ENCODE measurements at places on chromosomes 4 and X.

DNA sequence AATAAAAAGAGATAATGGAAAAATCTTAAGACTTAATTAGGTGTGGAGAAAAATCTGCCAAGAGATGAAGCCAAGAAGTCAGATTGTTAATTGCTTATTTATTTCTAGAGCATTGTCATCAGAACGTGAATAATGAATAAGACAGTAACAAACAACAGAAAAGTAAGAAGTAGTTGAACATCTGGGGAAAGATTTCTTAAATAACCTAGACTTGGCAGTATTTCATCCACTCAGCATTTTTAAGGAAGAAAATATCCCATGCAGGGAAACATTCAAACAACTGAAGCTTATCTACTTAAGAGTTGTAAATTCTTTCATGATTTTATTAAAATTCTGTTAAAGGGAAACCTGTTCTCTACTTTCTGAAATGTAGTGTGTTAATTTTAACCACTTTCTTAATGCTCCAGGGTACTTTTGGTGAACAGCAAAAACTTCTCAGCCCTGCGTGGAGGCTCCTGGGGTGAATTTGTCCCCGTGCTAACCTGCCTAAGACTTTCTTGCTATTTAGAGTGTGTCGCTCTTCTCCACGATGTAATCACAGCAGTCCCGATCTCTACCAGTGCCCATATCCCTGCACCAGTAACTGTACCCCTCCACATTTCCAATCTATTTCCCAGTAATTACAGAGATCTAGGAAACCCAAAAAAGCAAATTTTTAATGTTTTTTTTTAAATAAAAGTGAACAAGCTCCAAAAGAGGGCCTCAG lies 124.6 kb downstream of the CORIN start:
- DNase-seq: no peak

DNA sequence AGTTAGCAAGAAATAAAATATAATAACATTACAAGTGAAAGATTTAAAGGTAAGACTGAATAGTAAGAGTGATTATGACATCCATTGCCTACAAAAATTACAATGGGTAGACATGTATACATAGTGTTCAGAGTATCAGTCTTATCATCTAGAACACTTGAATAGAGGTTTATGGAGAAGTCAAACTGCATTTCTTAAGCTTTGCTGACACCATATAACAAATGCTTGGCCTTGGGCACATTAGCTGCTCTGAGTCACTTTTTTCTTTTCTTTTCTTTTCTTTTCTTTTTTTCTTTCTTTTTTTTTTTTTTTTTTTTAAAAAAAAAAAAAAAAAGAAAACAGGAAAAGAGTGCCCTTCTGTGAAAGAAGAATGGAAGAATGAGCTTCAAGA lies 220.0 kb downstream of the SPCS3 start:
- peak; percentile 38 for DNase-seq

DNA sequence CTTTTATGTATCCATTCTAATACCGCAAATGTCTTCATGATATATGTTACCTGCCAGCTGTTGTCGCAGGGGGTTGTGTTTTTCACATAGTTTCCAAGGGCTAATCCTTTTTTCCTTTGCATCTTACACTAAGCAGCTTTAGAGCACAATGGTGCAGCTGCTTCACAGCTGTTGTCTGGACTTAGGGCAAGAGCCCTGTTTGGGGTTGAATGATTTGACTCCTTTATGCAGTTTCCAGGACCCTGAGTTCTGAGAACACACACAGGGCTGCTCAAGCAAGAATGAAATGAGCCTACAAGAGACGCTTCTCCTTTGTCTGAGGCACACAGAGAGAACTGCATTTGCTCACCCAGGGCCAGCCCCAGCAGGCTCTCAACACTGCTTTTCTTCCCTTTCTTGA lies 20.2 kb downstream of the CCNG2 start:
- DNase-seq: no peak

- DNase-seq: no peak
Measured at GRCh38 chrX:132144061-132144460, 16.2 kb upstream of the FRMD7 start.

DNA sequence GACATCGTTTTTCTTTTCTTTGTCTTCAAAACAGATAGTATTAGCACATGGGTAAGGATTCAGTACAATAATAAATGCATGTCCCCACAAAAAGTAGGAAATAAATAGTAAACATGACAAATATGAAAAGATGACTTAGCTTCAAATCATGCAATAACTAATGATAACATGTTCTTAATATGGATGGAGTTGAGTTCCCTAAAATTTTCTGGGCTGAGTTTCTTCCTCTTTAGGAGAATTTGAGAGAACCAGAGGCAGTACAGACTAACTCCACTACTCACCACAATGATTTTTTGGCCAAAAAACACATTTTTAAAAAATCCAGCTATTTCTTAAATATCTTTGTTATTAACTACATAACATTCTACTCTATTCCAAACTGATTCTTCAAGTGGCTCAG lies 432.3 kb upstream of the HS3ST1 start:
- no peak for DNase-seq

DNA sequence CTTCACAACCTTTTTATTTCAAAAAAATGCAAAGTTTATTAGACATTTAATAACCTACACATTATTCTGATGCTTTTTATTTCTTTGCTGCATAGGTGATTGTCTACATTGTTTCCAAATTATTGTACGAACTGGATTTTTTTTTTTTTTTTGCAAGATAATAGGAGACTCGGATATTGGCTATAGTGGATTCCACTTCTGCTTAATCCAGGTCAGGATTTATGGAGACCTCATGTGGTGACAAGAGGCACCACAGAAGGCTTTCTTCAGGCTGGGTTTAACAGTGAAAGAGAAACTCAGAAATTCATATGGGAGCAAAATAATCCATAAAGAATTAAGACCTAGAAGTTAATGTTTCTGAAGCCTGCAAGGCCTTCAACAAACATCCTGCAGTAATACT lies 2.4 kb upstream of the SLIT2 start:
- DNase-seq: peak; percentile 76

DNA sequence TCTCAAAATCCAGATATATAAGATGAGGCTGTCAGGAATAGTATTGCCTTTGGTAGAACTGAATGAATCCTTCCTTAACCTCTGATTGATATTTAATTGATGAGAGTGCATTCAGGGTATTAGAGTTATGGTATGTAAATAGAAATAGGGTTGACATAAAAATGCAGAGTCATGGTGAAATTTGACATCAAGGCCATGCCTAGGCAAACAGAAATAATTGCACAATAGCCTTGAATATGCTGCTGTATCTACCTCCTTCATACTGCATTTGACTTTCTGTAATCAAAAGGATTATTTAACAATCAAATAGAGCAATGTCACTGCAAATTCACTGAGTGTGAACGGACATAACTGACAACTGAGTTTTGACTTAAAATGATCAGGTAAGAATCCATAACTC lies 1316.3 kb downstream of the STIM2 start:
- DNase-seq: no peak

DNA sequence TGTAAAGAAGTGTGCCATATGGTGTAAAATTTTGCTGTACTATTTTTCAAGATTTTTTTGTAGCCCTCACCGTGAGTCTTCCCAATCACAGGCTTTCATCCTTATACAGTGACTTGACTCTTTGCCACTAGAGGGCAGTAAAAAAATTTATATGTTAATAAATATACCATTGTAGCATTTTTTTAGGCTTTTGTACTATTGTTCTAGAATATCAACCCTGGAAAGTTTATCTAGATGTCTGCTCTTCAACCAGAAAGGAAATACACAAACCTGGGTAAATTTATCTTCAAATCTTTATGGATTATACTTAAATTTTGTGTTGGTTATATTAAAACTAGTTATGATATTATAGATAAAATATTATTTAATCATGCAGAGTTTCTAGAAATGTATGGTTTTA lies 235.3 kb downstream of the TENM3 start:
- DNase-seq: peak; percentile 70

DNA sequence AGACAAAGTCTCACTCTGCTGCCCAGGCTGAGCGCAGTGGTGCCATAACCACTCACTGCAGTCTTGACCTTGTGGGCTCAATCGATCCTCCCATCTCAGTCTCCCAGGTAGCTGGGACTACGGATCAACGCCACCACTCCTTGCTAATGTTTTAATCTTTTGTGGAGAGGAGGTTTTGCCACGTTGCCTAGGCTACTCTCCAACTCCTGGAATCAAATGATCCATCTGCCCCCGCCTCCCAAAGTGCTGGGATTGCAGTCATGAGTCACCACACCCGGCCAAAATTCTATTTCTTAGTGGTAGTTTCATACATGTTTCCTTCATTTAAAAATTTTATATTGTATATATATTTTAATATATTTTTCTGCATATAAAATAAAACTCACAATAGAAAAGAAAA lies 125.8 kb upstream of the CLNK start:
- peak; percentile 5 for DNase-seq

- no peak for DNase-seq
Measured at GRCh38 chr4:140144050-140144449, 9.9 kb downstream of the MAML3 start.

DNA sequence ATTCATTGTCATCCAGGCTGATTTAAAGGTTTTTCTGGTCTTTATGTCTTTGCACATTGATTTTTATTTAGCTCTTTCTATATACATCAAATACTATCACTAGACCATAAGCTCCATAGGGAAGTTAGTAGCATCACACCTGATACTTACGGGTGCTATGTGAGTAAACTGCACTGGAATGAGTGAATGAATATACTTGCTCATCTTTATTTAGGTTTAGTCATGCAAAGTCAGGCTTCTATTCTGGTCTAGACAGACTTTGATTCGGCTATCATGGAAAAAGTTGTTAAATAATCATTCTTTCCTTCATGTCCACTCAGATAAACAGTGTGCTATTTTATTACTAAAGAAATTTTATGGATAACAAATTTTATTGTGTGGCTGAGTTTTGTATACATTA lies 457.8 kb upstream of the PCDH7 start:
- DNase-seq: no peak

DNA sequence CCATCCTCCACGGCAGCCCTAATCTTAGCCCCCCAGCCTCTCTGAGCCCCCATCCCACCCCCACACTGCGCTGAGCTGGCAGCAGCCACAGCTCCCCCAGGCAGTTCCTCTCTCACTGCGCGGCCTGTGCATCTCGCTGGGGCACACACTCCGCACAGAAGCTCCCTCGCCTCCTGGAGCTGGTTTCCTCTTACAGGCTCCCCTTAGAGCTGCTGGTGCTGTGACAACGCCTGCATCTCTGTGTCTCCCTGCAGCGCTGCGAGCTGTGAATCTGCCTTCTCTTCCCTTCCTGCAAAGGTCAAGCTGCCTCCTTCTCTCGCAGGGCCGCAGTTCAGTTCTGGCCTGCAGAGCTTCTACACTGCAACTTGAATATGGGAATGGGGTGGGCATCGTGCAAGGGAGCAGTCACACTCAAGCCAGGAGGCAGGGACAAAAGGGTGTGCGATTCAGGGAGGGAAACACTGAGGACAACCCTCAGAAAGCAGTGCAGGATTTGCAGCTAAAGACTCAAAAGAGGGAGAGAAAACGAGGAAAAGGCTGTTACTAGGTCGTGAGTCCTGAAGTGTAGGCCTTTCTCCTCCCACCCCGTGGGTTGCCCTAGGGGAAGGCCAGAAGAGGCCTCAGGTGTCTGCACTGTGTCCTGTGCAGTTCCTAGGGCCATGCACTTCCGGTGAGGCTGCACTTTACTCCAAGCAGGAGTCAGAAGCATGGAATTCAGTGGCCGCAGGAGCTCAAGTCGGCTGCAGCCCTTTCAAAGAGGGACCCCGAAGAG lies 87.0 kb downstream of the BCOR start:
- no peak for DNase-seq

- no peak for DNase-seq
Measured at GRCh38 chrX:37646254-37646653, 39.3 kb upstream of the XK start.

DNA sequence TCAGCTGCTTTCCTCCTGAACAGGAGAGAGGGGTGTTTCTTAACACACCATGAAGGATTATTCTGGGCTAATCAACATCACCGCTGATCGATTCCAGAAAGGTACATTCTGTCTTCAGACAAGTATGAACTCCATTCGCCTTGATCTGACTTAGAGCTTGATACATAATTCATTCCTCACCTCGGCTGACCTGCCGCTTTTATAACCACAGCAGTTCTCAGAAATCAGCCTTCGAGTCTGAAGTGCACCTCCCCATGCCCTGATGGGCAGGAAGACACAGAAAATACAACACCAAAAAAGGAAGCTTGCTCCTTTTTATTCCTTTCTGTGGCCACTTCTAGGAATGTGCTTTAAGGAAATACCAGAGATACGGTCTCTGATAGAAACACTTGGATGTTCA lies 85.7 kb downstream of the JAKMIP1 start:
- DNase-seq: no peak

GRCh38 chr4:155759372-155760252 lies 791 bp downstream of the GUCY1B1 start:
- DNase-seq: peak; percentile 44

GRCh38 chrX:97863261-97863660 lies 979.6 kb downstream of the RPA4 start:
- DNase-seq: no peak

GRCh38 chr4:876780-877179 lies 50.9 kb upstream of the CPLX1 start:
- peak; percentile 13 for DNase-seq

- no peak for DNase-seq
Measured at GRCh38 chrX:151745651-151746050, 11.1 kb downstream of the CNGA2 start.

- DNase-seq: no peak
Measured at GRCh38 chr4:75034523-75034922, 101.6 kb downstream of the PARM1 start.

GRCh38 chrX:137651647-137652046 lies 85.7 kb downstream of the ZIC3 start:
- DNase-seq: no peak

GRCh38 chr4:70505151-70505748 lies 13.1 kb upstream of the AMTN start:
- peak; percentile 71 for DNase-seq

GRCh38 chr4:7761720-7762119 lies 177.9 kb downstream of the AFAP1 start:
- DNase-seq: peak; percentile 75

DNA sequence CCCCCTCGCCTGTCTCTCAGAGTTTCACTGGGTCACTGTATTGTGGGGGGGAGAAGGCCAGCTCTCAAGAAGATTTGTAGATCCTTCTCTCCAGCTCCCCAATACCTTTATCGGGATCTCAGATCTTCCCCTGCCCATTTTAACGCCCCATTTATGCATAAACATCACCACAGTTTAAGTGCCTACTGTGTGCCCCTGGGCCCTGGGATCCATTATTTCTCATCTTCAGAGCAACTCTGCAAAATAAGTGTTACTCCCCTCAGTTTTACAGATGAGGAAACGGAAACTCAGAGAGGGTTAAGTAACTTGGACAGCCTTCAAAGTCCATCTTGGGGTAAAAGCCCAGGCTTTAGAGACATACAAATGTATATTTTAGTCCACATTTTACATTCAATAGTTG lies 421 bp upstream of the IGSF1 start:
- DNase-seq: no peak

GRCh38 chrX:16671005-16671404 lies 21.0 kb downstream of the S100G start:
- DNase-seq: peak; percentile 59
